ENCODE measurements at places on chromosomes 11 and 22.

GRCh38 chr11:10410844-10411200 lies 44.2 kb upstream of the AMPD3 start:
- DNase-seq: no peak

GRCh38 chr11:47105974-47106373 lies 70.7 kb downstream of the ARFGAP2 start:
- no peak for DNase-seq

DNA sequence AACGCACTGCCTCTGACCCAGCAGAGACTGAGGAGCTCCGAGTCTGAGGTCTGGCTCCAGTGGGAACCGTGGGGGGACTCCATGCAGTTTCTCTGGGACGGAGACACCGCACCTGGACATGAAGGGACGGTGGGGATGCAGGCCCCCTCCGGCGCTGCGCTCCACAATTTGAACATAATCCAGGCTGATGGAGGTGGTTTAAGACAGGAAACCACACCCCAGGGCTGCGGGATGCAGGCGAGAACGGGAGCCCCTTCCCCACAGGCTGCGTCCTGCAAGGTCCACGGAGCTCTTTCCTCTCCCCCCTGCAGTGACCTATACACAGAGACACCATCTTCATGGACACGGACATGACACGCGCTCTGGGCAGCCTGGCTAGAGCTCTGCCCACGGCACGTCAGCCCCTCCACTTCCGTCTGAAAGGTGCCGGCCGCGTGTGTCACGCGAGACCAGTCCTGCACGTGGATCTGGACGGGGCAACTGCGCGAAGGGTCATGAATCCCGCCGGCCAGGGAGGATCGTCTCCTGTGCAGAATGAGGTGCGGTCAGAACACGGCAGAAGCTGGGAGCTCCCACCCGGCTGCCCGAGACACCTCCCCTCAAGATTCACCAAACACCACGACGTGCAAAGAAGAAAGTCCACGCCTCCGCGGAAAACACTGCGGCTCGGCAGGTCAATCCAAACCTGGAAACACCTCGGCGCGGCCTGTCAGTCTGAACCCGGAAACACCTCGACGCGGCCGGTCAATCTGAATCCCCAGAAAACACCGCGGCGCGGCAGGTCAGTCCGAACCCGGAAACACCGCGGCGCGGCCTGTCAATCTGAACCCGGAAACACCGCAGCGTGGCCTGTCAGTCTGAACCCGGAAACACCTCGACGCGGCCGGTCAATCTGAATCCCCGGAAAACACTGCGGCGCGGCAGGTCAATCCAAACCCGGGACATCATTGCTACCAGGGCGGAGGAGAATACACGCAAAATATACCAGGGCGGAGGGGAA lies 212.4 kb downstream of the BRD1 start:
- no peak for DNase-seq

DNA sequence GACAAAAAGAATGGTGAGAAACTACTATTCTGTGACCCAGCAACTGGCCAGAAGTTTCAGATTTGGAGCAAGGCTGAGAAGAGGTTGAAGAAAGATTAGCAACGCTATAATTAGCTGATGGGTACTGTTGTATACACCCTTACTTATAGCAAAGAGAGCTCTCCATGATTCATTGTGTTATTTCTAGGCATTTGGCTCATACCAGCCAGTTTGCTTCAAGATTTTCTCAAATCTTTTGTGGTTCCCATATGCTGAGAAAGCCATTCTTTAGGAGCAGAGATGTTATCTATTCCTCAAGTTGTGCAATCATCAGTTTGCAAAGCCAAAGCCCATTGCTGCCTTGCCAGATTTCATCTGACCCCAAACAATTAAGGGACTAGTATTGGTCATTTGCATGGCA lies 179.4 kb downstream of the ETS1 start:
- DNase-seq: no peak

GRCh38 chr22:50602338-50602700 lies 1.7 kb downstream of the MAPK8IP2 start:
- DNase-seq: no peak

GRCh38 chr22:44347549-44347948 lies 34.8 kb upstream of the SHISAL1 start:
- no peak for DNase-seq

- DNase-seq: no peak
These were observed 121.7 kb upstream of the CHORDC1 start for GRCh38 chr11:90344546-90344945.

- DNase-seq: no peak
These were observed 615 bp downstream of the STT3A start for GRCh38 chr11:125593114-125593820.

DNA sequence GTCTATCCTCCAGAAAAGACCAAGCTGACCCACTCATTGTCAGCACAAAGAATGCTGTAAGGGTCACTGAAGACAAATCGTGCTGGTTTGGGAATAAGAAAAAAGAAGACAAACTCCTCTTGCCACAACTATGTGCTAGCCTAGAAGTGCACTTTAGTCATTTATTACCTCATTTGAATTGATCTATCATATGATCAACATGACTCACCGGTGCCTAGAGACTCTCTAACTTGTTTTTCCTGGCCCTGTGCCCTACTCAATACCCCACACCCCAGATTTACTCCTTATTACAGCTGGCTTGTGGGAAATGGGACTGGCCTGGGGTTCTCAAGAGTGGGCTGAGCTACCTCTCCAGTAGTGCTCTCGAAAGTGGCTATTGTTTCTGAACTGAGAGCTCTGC lies 35.9 kb upstream of the HORMAD2 start:
- peak; percentile 40 for DNase-seq

GRCh38 chr22:50320116-50320515 lies 6.7 kb downstream of the DENND6B start:
- no peak for DNase-seq

- no peak for DNase-seq
These were observed 8.7 kb upstream of the DGAT2 start for GRCh38 chr11:75759832-75760231.

- no peak for DNase-seq
These were observed 6.9 kb upstream of the TIMP3 start for GRCh38 chr22:32794449-32795213.

GRCh38 chr11:1872267-1872985 lies 19.3 kb downstream of the PRR33 start:
- DNase-seq: no peak

DNA sequence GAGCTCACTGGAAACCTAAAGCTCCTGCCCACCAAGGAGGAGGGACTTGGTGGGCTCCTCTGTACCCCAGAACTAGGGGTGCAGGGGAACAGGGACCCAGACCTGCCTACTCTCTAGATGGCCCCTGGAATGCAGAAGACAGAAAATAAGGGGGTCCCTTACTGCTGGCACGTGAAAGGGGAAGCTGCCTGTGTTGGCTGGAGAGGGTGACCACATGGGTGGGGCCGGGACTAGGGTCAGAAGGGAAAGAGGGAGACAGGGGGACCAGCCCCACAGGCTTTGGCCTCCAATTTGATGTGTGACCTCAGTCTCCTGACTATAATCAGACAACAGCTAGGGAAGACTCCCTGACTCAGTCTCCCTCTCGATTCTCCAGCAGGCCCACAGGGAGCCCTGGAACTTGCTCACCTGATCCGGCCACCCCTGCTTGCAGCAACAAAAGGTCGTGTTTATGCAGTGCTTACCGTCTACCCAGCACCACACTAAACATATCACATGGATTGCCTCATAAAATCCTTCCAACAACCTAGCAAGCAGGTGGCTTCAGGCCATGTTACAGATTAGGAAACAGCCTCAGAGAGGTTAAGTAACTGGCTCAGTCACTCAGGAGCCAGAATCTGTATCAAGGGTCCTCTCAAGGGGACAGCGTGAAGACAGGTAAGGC lies 10.2 kb downstream of the ARAP1 start:
- DNase-seq: no peak

DNA sequence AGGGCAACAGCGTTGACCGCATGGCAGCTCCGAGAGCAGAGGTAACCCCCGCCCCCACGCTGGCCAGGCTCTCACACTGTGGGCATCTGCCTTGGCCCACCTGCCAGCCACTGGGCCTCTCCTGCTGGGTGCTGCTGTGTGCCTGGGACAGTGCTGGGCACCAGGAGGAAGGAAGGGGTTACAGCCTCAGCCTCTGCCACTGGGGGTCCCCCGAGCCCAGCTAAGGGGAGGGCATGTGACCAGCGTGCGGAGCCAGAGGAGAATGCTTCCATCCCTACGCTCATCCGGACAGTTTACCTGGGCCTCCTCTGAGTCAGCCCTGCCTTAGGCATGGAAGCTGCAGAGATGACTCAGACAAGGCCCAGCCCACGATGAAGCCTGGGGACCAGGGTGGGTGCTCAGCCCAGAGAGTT lies 10.9 kb downstream of the NCF4 start:
- no peak for DNase-seq

- peak; percentile 50 for DNase-seq
These were observed 36.5 kb upstream of the CSNK1E start for GRCh38 chr22:38353701-38354100.

DNA sequence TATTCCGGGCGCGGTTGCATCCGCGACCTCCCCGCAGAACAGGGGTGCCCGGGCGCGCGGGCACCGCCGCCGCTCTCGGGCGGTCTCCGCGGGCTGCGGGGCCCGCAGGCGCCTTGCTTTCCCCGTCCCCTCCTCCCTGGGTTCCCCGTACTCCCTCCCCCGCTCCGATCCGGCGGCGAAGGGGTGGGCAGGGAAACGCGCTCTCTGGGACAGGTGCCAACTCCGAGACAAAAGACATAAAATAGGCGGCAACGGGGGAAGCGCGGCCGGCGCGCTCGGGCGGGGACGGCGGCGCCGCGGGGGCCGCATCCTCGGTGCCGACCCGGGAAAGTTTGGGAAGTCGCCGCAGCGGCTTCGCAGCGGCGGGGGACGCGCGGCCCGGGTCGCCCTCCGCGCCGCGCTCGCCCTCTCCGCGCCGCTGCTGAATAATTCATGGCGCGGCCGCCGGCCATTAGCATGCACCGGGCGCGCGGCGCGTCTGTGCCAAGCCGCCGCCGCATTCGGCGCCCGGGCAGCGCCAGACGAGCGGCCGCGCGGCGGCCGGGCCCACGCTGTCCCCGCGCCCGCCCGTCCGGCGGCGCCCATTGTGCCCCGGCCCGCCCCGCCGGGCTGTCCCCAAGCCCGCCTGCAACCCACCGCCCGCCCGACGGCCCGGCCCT lies 78.7 kb upstream of the PPARA start:
- peak; percentile 80 for DNase-seq

DNA sequence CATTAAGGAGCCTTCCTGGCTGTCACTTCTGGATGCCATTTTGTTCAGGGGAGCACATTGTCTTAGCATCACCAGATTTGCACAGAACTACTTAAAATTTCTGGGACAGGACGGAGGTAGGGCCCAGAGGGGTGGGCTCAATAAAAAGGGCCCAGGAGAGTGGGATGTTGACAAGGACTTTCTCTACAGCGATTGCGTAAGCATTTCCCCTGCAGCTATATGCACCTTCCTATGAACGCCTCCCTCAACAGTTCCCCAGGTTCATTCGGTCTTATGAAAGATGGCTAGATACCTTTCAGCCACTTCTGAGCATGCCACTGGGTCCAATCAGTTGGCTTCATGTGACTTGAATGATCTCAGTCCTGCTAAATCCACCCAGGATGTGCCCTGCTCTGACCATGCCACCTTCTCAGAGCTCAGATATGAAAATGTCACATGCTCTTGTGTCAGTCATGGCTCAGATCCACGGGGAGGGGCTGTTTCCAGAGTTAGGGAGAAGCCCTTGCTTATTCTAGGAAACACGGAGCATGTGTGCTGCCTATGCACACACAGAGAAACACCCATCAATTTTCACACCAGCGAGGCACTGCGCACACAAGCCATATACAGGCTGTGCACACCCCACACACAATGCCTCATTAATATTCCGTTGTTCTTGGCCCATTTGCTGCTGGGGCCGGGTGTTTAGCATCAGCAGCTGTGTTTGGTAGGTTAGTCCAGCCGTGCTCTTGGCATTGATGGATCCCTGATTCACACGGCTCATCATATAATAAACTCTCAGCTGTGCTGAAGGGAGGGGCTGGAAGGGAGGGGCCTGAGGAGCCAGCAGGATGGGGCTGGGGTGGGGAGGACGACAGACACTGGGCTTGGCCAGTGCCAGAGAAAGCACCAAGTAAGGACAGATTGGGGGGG lies 52.5 kb upstream of the NNMT start:
- no peak for DNase-seq

DNA sequence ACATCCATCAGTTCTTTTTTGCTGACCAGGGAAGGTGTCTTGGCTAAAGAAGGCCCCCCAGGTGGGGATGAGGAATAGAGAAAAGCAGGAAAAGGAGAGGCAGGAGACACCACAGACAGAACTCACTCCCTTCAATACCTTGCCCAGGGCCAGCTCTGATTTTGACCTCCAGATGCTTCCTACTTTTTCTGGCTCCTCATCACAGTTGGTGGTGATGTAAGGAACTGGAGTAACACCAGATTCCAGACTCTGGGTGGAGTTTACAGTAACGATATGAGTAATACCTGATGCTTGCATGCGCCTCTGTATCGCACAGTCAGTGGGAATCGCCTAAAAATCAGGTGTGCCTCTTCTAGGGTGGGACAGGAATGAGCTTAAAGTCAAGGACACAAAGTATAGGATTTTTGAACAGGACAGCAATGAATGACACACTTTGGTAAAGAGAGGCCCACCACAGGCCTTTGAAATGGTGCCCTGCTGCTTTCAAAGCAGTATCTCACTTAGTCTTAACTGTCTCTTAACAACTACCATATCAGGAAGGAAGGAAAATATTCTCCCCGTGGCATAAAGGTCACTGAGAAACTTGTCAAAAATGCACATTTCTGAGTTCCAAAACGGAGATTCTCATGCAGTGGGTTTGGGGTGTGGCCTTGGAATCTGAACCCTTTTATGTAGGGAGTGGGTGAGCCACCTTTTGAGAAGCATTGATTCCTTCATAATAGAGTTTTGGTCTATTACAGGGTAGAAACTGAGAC lies 140.8 kb downstream of the SNX19 start:
- DNase-seq: no peak

GRCh38 chr22:35257321-35258190 lies at the start of gene HMGXB4:
HMGXB4 (plus strand) TSS chr22:35257493; CDS start chr22:35262391, 4,898 bp downstream.
- DNase-seq: peak; percentile 90

- peak; percentile 70 for DNase-seq
These were observed 2.3 kb downstream of the ATM start for GRCh38 chr11:108224911-108225786.

DNA sequence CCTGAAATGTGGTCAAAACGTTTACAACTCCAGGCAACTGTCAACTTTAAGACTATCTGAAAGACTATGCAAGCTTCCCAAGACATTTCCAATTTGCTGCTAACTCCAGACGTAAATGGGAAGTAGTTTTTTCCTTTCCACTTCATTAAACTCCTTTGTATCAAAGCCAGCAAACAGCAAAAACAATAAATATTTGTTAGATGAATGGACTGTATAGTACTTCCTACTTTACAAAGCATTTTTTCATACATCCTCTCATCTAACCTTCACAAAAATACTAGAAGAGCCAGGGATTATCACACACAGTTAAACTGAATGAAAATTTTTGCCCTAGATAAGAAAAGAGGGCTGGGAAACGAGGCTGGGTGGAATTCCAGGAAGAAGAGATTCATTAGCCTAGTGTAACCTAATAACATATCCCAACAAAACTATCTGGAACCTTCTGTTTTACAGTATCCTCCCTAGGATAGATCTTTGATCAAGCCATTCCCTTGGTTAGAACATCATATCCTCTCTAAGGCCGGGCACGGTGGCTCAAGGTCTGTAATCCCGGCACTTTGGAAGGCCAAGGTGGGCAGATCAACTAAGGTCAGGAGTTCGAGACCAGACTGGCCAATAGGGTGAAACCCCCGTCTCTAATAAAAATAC lies 10.4 kb downstream of the NUP98 start:
- DNase-seq: no peak
